ENCODE measurements at places on chromosomes 6 and 20.
A peak's percentile ranks its signal among the peaks of the same experiment; 100 is the strongest.

DNA sequence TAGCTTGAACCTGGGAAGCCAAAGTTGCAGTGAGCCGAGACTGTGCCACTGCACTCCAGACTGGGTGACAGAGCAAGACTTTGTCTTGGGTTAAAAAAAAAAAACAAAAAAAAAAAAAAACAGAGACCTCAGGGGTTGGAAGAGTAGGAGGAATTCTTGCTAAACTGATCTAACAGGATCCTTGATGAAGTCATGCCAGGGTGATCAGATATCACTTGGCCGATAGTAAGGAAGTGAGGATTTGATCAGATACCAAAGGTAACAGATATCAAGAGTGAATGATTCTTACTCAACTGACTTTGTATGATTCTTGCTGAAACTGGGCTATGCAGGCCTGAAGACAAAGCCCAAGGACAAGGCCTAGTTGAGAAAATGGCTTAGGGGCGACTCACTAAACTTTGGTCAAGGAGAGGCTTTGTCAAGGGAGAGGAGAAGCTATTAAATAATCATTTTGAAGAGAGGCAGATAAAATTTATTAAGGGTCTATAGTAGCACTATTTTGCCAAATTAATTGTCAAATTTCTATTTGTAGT lies 624.7 kb downstream of the UTRN start:
- DNase-seq, result no peak

DNA sequence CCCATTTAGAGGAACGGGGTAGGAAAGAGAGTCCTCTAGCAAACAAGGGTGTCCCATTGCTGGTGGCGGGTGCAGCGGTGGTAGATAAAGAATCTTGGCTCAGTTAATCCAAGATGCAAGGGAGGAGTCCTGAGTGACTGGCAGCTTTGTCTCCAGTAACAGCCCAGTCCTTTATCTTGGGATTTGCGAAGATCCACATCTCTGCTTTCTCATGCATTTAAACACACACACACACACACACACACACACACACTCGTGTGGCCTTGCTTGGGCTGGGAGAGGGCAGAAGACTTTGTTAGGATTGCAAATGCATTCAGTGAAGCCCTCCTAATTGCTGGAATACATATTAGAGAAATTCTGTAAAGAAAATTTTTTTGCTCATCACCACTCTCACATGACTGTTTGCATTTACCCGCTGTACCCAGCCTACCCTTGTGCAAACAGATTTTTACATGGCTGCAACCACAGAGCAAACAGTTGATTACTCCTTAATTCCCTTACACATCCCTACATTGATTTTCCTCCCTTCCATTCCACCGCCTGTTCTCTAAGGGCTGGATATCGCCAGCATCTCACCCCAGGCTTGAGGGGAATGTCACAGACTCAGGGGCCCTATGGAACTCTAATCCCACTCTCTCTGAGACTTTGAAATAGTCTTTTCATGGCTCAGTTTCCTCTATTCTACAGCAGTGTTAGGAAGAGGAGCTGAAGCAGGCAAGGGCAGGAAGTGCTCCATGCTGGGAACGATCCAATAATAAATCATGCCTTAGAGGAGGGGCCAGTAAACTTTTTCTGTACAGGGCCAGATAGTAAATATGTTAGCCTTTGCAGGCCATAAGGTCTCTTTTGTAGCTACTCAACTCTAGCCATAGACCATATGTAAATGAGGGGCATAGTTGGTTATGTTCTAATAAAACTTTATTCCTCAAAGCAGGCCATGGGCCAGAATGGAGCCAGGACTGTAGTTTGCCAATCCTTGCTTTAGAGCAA lies 3.5 kb downstream of the C6orf132 start:
- DNase-seq, result no peak

DNA sequence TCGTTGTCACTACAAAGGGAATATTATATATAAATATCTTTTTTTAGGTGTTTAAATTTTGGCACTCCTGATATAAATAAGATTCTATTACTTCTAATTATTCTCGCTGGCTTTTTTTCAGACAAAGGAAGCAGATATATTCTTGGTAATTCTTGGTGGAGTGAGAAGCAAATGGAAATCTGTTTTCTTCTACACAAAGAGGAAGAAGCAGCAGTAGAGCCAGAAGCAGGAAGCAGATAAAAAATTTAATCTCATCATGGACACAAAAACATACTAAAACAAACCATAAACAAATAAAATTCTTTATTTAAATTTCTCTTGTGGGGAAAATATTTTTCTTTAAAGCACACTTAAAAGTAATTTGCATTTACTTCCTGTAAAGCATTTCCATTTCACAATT lies 3.7 kb upstream of the KIAA0319 start:
- no peak for DNase-seq

GRCh38 chr20:38059832-38060231 lies 26.3 kb downstream of the RPRD1B start:
- no peak for DNase-seq

GRCh38 chr6:155495011-155495768 lies 39.6 kb upstream of the NOX3 start:
- no peak for DNase-seq

DNA sequence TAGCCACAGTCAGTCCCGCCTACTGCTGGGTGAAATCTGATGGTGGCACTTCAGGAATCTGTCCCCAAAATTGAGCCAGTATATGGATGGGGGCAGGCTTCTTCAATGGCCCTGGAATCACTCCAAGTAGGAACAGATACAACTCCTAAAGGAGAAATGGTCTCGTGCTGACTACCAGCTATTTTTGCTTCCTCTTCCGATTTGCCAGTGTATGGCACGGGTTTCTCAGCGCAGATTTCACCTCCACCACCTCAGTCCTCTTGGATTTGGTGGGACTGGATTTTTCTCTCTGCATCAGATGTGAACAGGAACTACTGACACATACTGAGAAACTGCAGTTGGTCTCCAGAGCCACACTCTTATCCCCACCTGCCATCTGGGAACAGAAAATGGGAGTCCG lies 27.2 kb downstream of the PNPLA1 start:
- DNase-seq, result no peak

- DNase-seq, result no peak
Measured at GRCh38 chr6:51213811-51214210, 395.1 kb downstream of the TFAP2B start.

- DNase-seq, result no peak
Measured at GRCh38 chr6:106315765-106316374, 9.7 kb downstream of the ATG5 start.

- DNase-seq, result no peak
Measured at GRCh38 chr6:9647599-9647998, 767.3 kb downstream of the TFAP2A start.

DNA sequence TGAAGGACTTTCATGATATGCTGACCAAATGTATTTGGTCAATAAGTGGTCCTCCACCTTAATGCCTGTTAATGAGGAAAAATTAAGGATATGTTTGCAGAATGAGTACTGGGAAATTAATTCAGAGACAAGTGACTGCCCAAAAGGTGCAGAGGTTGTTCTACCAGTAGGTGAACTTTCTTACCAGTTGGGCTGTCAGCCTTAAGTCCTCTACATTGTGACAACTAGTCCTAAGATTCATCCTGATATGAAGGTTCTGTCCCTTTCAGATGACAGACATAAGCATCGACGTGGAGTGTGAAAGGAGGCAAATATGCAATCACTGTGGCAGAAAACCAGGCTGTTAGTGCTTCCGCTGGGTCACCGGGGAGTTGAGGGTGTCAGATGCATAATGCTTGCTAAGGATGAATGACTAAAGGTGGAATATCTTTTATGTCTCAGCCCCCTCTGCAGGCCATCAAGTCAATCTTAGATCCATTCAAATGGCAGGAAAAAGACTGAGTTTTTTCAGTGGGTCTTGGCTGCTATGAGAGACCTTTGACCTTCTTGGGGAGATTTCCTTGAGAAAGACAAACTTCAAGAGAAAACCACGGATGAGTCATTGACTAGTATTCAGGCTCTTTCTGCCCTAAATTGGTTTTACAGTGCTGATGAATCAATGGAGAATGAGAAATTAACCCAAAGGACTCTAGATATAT lies 226.0 kb downstream of the TPBG start:
- DNase-seq, result no peak

GRCh38 chr6:158972241-158973233 lies 27.5 kb downstream of the RSPH3 start:
- DNase-seq, result no peak

DNA sequence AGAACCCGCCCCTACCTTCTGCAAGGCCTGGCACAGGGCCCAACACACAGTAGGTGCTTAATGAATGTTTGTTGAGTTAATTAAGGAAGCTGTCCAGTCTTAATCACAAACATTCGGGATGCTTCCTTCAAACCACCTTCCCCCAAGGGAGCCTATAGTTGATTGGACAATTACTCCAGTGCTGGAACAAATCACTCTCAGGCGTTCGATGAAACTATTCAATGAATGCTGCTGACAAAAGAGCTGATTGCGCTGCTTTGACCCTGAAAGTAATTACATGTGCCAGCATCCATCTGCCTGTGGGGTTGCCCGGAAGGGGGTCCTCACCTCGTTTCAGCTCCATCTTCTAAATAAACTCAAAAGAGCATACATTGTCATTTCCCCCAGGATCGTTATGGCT lies 112.0 kb upstream of the SRSF6 start:
- no peak for DNase-seq

- no peak for DNase-seq
Measured at GRCh38 chr20:20259533-20259932, 108.4 kb upstream of the INSM1 start.

- DNase-seq, result no peak
Measured at GRCh38 chr6:73657201-73657600, 3.4 kb upstream of the SLC17A5 start.

GRCh38 chr6:166286839-166287271 lies 21.3 kb downstream of the PRR18 start:
- no peak for DNase-seq

DNA sequence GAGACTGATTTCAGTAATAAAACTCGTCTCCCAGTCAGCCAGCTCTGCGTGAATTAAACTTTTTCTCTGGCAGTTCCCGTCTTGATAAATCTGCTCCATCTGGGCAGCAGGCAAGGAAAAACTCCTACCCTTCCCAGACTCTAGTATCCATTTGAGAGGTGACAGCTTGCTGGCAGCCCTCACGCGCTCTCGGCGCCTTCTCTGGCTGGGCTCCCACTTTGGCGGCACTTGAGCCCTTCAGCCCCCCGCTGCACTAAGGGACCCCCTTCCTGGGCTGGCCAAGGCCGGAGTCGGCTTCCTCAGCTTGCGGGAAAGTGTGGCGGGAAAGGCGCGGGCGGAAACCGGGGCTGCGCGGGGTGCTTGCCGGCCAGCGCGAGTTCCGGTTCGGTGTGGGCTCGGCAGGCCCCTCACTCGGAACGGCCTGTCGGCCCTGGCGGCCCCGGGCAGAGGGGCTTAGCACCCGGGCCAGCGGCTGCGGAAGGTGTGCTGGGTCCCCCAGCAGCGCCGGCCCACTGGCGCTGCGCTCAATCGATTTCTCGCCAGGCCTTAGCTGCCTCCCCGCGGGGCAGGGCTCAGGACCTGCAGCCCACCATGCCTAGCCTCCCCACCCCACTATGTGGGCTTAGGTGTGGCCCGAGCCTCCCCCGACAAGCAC lies 21.8 kb upstream of the GMPR start:
- DNase-seq, result no peak

- no peak for DNase-seq
Measured at GRCh38 chr6:7505189-7505699, 36.2 kb upstream of the DSP start.

GRCh38 chr6:154341871-154342270 lies 14.7 kb downstream of the IPCEF1 start:
- DNase-seq, result no peak

GRCh38 chr6:13252790-13253189 lies 75.5 kb downstream of the TBC1D7 start:
- DNase-seq, result no peak

DNA sequence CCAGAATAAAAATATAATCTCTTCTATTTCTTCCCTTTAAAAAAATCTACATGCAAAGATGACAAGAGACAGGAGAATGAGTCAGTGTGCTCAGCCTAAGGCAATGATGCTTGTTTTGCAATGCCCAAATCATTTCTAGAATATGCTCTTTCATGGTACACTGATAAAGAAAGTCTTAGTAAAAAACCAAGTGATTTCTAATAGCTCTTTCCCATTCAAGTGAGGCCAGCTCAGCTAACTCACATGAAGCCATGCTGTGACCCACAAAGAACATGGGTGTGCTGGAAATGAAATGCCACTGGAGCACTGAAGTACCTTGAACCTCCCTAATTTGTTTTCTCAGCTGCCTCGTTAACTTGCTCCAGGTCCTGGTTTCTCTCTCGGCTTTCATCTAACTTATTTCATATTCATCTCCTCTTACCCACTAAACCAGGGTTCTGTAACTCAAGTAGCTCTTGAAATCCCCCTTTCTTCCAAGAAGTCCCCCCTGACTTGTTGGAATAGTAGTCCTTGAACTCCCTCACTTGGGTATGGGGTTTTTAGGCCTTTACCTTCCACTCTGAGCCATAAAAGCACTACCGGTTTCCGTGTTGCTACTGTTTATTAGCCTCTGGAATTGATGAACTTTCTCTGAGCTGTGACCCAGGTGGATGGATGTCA lies 92.7 kb downstream of the IRF4 start:
- peak; percentile 43 for DNase-seq

DNA sequence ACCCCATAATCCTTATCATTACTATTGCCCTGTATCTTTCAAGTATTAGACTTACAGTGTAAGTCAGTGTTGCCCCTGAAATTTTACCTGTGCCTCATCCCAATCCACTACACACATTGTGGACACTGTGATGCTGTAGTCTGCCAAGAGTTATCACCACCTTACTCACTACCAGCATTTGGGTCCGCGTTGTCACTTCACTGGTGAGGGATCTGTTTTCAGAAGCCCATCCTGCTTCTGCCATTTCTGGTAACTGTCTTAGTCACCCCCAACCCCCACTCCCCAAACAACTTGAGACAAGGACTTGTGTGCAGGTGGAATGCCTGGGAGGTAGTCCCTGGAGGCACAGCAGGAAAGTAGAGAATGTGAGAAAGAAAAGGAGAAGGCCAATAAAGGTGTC lies 6.0 kb upstream of the RAB44 start:
- DNase-seq, result no peak

- DNase-seq, result no peak
Measured at GRCh38 chr6:127932708-127933107, 31.9 kb upstream of the THEMIS start.

GRCh38 chr6:168162366-168162765 lies 83.4 kb upstream of the FRMD1 start:
- no peak for DNase-seq

DNA sequence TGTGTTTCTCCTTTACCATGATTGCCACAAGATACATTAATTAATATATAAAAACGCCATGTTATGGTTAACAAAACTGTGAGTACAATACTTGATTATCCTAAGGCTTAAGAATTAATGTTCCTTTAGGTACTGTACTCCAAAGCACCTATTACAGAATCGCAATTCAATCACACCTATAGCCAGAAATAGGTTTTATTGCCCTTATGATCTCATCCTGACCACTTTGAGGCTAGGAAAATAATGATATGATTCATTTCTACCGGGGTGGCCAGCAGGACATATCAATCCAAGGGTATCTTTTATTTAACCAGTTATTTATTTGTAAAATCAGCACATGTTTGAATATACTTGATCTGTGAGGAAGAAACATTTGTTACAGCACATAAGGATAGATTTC lies 396.6 kb upstream of the GJE1 start:
- no peak for DNase-seq

GRCh38 chr20:54257071-54257816 lies 49.4 kb downstream of the PFDN4 start:
- DNase-seq, result no peak

Data from stimulated activated CD4-positive, alpha-beta T cell treated with anti-CD3 and anti-CD28 coated beads, Interleukin-2, amount 100 ng/mL, for 24 hours (primary cell).